ENCODE measurements at places on chromosomes 1 and 21.

GRCh38 chr1:62882201-62883104, 98.5 kb downstream of the ATG4C start:
- no peak for DNase-seq

- no peak for DNase-seq
Observed at GRCh38 chr1:61143821-61144424, 61.6 kb downstream of the NFIA start.

- DNase-seq, result no peak
Observed at GRCh38 chr1:96559707-96560596, 161.6 kb upstream of the PTBP2 start.

GRCh38 chr1:51168266-51168845, 66.3 kb downstream of the C1orf185 start:
- DNase-seq, result peak; percentile 3

- no peak for DNase-seq
Observed at GRCh38 chr1:18480315-18481189, at the start of gene KLHDC7A. Gene KLHDC7A, plus strand, starts transcription at chr1:18480930. Its CDS starts 52 bp downstream, at chr1:18480982.

- DNase-seq, result no peak
Observed at GRCh38 chr1:25926731-25927496, 20.7 kb upstream of the STMN1 start.

DNA sequence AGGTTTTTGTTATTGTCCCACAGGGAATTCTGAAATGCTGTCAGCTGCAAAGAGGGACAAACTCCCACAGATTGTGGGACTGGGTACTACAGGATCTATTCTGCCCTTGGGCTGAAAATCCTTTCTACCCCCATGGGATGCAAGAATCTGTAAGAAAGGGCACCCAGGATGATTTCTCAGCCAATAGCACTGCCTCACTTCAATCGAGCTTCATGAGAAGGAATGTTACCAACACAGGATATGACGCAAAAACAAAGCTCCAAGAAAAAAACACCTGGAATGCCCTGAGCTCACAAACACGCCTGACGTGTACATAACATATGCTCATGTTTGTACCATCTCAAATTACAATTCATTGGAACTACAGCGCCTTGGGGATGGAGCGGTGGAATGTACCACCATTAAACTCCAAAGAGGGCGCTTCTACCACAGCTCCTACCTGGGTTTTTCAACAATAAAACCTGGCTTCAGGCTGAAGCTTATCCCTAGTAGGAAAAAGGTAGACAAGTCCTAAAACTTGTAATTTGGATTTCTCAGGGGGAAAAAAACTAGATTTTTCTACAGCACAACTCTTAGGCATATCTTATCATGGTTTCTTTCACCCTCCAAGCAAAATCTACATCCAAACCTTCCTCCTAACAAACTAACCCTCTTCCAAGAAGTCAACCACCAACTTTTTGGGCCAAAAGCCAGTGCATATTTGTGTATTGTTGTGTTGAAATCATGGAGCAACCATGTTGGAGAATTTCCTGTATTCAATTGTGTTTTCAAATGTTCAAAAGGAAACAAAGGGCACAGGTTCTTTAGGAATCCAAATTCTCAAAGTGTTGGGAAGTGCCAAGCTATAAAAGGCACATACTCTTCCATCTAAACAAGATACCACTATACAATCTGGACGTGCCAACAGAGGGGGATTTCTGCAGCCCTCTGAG, 78.9 kb downstream of the TGFBR3 start:
- no peak for DNase-seq

GRCh38 chr1:168137515-168137821, 738 bp upstream of the GPR161 start:
- DNase-seq, result no peak

DNA sequence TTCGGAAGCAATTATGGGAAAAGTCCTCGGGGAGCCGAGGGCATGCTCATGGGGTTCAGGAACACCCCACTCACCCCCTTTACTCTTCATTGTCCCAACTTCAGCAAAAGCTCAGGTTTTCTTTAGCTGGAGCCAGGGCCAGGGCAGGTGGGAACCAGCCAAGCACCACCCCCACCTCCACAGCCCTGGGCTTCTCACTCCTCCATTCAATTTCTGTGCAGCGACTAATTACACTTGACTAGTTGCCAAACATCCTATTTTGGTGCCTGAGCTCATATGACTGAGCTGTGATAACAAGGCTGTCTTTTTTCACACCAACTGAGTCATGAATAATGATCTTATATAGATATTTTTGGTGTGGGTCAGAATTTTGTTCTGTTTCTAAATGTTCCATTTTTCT, 257.2 kb upstream of the AJAP1 start:
- no peak for DNase-seq

DNA sequence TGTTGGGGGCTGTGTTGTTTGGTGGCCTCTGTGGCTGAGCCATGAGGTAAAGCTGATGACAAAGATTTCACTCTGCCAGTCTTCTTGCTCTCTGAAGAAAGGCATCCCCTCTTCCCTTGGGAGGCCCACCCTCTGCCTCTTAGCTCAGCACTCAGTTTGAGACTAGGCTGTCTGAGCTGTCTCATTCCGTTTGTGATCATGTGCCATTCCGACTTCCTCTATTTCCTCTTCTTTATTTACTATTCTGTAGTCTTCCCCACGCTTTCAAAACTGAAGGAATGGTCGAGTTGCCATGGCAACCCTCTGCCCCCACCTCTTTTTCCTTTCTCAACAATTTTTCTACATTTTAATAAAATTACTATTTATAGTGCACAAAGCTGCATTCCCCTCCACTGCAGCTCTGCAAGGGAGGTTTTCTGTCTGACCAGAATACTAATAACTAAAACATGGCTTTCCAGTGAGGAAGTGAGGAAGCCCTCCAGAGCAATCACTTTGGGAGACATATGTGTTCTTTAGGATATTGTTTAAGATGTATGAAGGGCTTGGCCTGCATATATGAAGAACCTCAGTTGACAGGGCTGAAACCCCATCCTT, 30.8 kb downstream of the KCNA3 start:
- no peak for DNase-seq

Data from activated CD4-positive, alpha-beta T cell treated with anti-CD3 and anti-CD28 coated beads, Interleukin-2, Interleukin-6, amounts not matched to agents 100 ng/mL and 50 ng/mL, durations not matched to agents 16 hours and 8 hours (primary cell).